Osteoblast (primary cell): ENCODE measurements at places on chromosomes 12 and 14. TPM values are rescaled to one million over a fixed set of nuclear protein-coding genes. Genes with fewer than 3 reads are reported as not detected.

PMCH gene
- not detected in 2 replicates for total RNA-seq

SPTSSA gene
- total RNA-seq: 10.5 and 11.8 TPM in 2 replicates

OR4E2 gene
- total RNA-seq: not detected in 2 replicates

OR4L1 gene
- not detected in 2 replicates for total RNA-seq

HOXC10 gene
- total RNA-seq: 9.7 and 11.2 TPM in 2 replicates

GPD1 gene
- under 0.01 TPM in 1 of 2 replicates, not detected in the other for total RNA-seq

LBHD2 gene
- not detected in 2 replicates for total RNA-seq

GPRC5A gene
- 2.7 and 4.7 TPM in 2 replicates for total RNA-seq

RCOR1 gene
- 11.6 and 13.3 TPM in 2 replicates for total RNA-seq

EMP1 gene
- total RNA-seq: 106 and 114 TPM in 2 replicates

SOX5 gene
- 4.7 and 5.1 TPM in 2 replicates for total RNA-seq

RASAL1 gene
- not detected in 2 replicates for total RNA-seq

CPSF2 gene
- 38.9 and 47.8 TPM in 2 replicates for total RNA-seq

ASB2 gene
- 0.88 and 1.1 TPM in 2 replicates for total RNA-seq

MYO1H gene
- 1.5 TPM in 1 of 2 replicates, not detected in the other for total RNA-seq

HOXC4 gene
- 3.3 and 4.1 TPM in 2 replicates for total RNA-seq
